ENCODE measurements at places on chromosomes 6 and 20. TPM values are rescaled to one million over a fixed set of nuclear protein-coding genes. Genes with fewer than 3 reads are reported as not detected.

GRCh38 chr6:125157280-125157679, 3.7 kb downstream of the TPD52L1 start:
- no peak overlapping the region for H3K27ac ChIP-seq
- H3K36me3 ChIP-seq: no peaks in the 10 kb centered on the region
- no peak overlapping the region for H3K4me3 ChIP-seq
- peaks cover 4% of the 10 kb centered on the region for H3K4me1 ChIP-seq
- no peak for DNase-seq
- H3K27me3 ChIP-seq: no peaks in the 10 kb centered on the region

DNA sequence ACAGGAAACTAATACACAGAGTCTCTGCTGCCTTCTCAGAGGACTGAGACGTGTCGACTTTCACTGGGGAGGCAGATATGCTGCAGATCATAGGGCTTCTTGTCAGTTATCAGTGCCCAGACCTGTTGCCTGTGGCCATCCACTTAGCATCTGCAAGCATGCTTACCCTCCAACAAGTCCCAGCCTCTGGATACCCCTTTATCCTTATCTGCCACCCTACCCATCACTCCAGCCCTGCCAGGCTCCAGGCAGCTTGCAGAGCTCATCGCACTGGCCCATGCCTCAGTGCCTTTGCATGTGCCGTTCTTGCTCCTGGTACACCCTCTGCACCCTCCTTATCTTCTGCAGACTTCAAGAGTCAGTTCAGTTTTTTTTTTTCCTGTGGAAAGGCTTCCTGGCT, 119.2 kb downstream of the TOX2 start:
- no peak for DNase-seq
- H3K27ac ChIP-seq: no peak overlapping the region
- H3K4me3 ChIP-seq: no peak overlapping the region
- no peaks in the 10 kb centered on the region for H3K4me1 ChIP-seq
- H3K27me3 ChIP-seq: peaks cover 2% of the 10 kb centered on the region

- H3K27ac ChIP-seq: no peak overlapping the region
- H3K36me3 ChIP-seq: no peaks in the 10 kb centered on the region
Measured at GRCh38 chr6:125503181-125503580, 201.4 kb upstream of the HDDC2 start.

DNA sequence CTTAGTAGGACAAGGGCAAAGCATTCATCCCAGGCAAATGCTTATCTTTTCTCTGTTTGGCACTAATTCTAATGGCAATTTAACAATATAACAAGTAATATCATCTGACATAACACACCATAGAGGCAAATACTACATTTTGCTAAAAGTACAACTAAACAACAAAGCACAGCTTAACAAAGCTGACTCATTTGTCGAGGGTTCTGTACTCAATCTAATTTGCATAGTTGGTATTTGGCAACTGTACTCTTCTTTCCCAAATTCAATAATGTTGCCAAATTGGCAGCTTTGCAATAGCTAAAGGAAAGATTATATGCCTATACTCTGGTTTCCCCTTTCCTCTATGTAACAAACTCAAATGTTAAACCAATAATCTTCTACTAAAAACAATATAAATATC, 461.0 kb downstream of the PKHD1 start:
- DNase-seq: no peak
- H3K4me1 ChIP-seq: no peaks in the 10 kb centered on the region
- H3K27me3 ChIP-seq: no peaks in the 10 kb centered on the region
- no peak overlapping the region for H3K4me3 ChIP-seq
- H3K36me3 ChIP-seq: no peaks in the 10 kb centered on the region

- peaks cover 57% of the 10 kb centered on the region for H3K4me1 ChIP-seq
- H3K4me3 ChIP-seq: peak within 1 kb of the TSS; percentile 59
- no peaks in the 10 kb centered on the region for H3K36me3 ChIP-seq
- H3K27me3 ChIP-seq: no peaks in the 10 kb centered on the region
- no peak within 1 kb of the TSS for H3K27ac ChIP-seq
Measured at GRCh38 chr20:62367136-62367632, at the start of gene LAMA5. TSS of gene LAMA5 (minus strand) at chr20:62367312. CDS start at chr20:62367245, 67 bp downstream.

DNA sequence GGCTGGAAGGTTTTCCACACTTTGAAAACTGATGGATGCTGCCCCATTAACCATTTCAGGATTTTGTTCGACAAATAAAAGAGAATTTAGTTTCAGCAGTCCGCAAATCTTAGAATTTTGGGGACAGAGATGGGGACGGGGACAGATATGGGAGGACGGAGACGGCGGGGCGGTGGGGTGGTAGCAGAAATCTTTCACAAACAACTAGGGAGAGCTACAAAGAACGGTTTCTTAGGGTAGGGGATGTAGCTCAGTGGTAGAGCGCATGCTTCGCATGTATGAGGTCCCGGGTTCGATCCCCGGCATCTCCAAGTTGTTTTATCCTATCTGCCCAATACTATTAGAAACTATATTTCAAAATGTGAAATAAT, 15.1 kb downstream of the HMGN4 start:
- no peaks in the 10 kb centered on the region for H3K27me3 ChIP-seq

DNA sequence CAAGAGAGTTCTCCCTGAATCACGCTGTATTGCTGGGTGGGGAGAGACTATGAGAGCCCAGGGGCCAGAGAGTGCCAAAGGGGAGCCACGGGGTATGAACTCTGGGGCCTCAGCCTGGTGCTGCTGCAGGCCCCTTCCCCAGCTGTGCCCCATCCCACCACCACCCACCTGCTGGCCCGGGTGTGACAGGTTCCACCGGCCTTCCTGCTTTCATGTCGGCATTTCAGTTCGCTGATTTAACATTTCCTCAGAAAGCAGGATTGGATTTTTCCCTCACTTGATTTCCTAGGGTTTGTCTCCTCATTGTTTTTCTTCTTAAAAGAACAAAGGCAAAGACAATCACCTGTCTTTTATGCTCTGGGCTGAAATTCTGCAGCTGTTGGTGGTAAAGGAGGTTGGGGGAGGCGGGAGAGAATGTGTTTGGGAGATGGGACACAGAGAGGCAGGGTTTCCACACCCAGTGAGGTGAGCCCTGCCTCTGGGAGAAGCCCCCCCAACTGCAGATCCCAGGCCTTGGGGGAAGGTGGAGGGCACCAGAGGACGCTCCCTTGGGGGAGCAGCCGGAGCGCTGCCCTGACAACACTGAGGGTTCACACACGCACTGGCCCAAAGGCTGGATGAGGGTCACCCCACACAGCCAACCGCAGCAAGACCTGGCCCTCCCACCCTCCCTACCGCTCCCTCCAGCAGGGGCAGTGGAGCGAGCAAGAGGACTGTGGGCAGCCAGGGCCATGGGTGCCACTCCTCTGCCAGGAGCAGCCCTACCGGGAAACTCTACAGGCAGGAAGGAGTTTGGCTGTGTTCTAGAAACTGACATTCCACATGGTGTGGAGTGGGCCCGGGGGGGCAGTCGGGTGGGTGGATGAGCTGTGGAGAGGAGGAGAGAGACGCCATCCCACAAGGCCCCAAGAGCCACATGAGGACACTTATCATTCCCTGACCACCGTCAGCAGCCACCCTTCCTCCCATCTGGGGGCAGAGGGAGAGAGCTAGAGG, 10.5 kb upstream of the MLN start:
- no peaks in the 10 kb centered on the region for H3K36me3 ChIP-seq
- no peak overlapping the region for H3K27ac ChIP-seq
- H3K4me3 ChIP-seq: no peak overlapping the region
- no peak for DNase-seq
- H3K27me3 ChIP-seq: peaks cover 23% of the 10 kb centered on the region

DNA sequence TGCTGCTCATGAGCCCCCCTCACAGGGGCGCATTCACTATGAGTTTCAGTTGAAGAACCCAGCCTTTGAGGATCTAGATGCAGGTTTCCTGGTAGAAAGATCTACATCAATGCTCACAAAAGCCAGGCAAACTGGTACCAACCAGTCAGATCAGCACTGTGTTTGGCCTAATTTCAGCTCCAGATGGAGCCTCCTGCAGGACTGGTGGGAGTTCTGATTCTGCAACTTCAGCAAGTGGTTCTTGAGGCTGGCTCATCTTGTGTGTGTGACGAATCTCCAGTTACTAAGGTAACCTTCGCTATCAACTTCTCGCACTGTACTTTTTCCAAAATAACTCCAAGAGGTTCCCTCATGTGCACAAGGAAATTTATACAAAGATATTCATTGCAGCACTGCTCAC, 118.8 kb downstream of the ZMYND8 start:
- peaks cover 11% of the 10 kb centered on the region for H3K36me3 ChIP-seq
- no peaks in the 10 kb centered on the region for H3K27me3 ChIP-seq
- H3K4me1 ChIP-seq: peaks cover 10% of the 10 kb centered on the region
- H3K27ac ChIP-seq: no peak overlapping the region

DNA sequence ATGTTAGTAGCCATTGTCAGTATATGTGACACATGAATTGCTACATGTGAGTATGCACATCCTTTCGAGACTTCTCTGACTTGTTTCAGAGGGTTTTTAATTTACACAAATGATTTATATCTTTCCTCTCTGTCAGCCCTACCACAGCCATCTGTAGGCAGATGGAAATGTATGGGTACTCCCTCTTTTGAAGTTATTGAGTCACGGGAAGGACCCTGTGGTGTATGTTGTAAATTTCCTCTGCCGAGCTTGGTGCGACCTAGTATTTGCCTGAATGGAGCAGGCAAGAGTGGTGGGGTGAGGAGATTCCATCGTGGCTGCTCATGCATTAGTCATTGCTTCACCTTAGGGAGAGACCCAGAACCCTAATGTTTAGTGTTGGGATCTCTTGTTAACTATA, 171.9 kb downstream of the JARID2 start:
- no peak overlapping the region for H3K27ac ChIP-seq
- peak; percentile 84 for DNase-seq
- no peaks in the 10 kb centered on the region for H3K27me3 ChIP-seq
- no peak overlapping the region for H3K4me3 ChIP-seq
- peaks cover 9% of the 10 kb centered on the region for H3K4me1 ChIP-seq

- H3K36me3 ChIP-seq: no peaks in the 10 kb centered on the region
- no peaks in the 10 kb centered on the region for H3K27me3 ChIP-seq
- no peak overlapping the region for H3K27ac ChIP-seq
- H3K4me3 ChIP-seq: no peak overlapping the region
- no peak for DNase-seq
Measured at GRCh38 chr20:8082025-8082424, 50.0 kb upstream of the PLCB1 start.

DNA sequence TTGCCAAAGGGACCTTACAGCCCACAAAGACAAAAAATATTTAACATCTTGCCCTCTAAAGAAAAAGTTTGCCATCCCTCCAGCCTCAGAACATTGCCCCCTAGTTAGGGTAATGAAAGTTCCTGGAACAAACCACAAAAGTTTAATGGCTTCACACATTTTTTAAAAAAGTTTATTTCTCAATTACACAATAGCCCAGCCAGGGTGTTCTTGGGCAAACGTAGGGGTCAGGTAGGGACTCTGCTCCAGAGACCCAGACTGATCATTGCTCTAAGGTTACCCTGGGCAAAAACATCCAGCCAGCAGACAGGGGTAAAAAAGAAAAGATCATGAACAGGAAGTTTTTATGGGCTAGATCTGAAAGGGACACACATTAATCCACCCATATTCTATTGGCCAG, 4.5 kb upstream of the ISM1 start:
- no peak overlapping the region for H3K4me3 ChIP-seq
- no peak for DNase-seq
- no peak overlapping the region for H3K27ac ChIP-seq
- H3K4me1 ChIP-seq: no peaks in the 10 kb centered on the region
- peaks cover 55% of the 10 kb centered on the region for H3K27me3 ChIP-seq
- no peaks in the 10 kb centered on the region for H3K36me3 ChIP-seq

DNA sequence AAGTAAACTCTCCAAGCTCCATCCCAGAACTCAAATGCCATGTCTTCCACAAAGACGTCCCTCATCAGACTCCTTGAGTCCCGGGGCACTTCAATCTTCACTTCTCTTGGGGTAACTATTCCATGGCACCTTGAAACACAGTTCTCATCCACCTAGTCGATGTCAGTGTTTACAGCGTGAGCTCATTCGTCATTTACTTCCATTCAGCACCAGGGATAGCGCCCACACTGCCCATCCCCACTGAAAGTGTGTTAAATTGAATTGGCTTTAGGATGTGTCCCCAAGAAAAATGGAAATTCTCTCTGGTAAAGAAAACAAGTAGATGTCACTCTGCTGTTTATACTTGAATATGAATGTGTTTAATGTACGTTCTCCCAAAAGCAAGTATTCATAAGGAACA, 31.3 kb downstream of the KCNK15 start:
- no peak overlapping the region for H3K27ac ChIP-seq
- no peak overlapping the region for H3K4me3 ChIP-seq
- H3K4me1 ChIP-seq: no peaks in the 10 kb centered on the region
- H3K27me3 ChIP-seq: peaks cover 5% of the 10 kb centered on the region
- peak; percentile 17 for DNase-seq
- H3K36me3 ChIP-seq: no peaks in the 10 kb centered on the region

DNA sequence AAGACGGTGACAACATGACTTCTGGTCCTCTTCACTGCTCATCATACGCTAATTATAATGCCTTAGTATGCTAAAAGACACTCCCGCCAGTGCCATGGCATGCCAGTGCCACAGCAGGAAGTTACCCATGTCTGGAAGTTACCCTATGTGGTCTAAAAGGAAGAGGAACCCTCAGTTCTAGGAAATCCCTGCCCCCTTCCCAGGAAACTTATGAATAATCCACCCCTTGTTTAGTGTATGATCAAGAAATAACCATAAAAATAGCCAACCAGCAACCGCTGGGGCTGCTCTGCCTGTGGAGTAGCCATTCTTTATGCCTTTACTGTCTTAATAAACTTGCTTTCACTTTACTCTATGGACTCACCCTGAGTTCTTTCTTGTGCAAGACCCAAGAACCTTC, 15.8 kb upstream of the SERPINB9 start:
- no peak overlapping the region for H3K27ac ChIP-seq
- no peaks in the 10 kb centered on the region for H3K27me3 ChIP-seq
- H3K36me3 ChIP-seq: no peaks in the 10 kb centered on the region
- no peaks in the 10 kb centered on the region for H3K4me1 ChIP-seq

DNA sequence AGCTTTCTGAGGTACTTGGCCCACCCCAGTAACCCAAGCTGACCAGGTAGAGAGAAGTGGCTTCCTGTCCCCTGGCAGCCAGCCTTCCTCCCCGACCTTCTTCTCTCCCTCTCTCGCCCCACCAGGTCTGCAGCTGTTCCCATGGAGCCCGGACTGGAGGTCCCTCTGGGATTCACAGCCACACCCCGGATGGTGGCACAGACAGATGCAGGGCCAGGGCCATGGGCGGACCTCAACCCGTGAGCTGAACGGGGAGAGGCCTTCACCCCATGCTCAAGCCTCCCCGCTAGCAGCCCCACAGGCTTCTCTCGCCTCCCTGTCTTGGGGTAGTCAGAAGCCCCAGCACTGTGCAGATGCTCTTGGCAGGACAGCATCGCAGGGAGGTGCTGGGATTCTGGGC, 41.3 kb downstream of the CPXM1 start:
- no peak for DNase-seq
- no peaks in the 10 kb centered on the region for H3K4me1 ChIP-seq
- peaks cover 34% of the 10 kb centered on the region for H3K27me3 ChIP-seq
- H3K27ac ChIP-seq: no peak overlapping the region
- no peaks in the 10 kb centered on the region for H3K36me3 ChIP-seq

The PDE10A gene
- 7.4 TPM for total RNA-seq

The MLN gene
- total RNA-seq: not detected

The STAU1 gene
- total RNA-seq: 98.0 TPM

The HDGFL1 gene
- not detected for total RNA-seq

The MYT1 gene
- total RNA-seq: not detected

The CGAS gene
- total RNA-seq: 0.16 TPM

The LCA5 gene
- total RNA-seq: 5.8 TPM

The FNDC11 gene
- total RNA-seq: 0.20 TPM
